ENCODE measurements at places on chromosomes 16 and 17.

DNA sequence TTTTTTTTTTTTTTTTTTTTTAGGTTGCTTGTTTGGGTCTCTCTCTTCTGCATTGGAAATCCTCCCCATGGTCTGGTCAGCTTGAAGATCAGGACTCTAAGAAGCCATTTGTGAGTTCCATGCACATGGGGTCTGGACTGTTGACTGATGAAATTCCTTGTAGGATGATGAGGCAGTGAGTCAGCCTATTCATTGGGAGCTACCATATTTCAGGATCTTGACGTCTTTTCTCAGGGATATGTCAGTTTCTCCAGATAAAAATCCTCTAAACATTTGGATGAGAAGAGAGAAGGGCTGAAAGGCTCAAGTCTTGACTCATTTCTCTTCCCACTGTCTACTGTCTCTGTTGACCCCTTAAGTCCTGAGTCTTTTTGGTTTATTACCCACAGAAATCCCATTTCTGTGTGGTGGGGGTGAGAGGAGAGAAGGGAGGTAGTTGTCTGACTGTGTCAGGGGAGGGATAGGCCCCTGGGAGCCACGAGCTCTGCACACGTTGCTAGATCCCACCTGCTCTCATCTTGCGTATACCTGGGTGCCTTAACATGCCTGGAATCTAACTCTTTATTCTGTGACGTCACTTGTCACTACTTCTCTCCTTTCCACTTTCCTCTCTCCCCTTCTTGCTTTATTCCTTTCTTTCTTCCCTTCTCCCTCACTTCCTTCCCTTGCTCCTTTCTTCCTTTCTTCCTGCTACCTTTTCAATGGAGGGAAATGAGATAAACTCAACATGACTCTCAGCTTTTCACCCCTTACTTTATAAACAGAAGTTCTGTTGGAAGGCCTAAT, 333.1 kb upstream of the XYLT1 start:
- no peak for DNase-seq

DNA sequence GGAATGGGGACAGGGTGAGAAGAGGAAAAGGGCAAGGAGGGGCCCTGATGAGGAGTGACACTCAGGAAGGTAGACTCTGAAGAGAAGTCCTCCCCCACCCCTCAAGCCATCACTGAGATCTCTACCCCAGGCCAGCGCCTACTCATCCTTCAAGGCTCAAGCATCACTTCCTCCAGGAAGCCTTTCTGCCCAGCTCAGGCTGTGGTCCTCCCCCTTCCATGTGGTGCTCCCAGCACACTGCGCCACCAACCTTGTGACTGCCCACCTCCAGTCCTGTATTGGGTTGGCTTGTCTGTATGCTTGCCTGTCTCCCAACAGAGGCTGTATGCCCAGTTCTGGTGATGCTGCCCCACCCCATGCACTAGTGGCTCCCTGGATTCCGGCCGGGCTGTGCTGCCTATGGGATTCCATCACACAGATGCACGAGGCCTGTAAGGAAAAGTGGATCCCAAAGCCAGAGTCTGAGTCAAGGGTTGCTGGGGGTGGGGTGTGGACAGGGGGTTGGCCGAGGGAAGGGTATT, 19.8 kb upstream of the ZFP90 start:
- DNase-seq, result no peak

DNA sequence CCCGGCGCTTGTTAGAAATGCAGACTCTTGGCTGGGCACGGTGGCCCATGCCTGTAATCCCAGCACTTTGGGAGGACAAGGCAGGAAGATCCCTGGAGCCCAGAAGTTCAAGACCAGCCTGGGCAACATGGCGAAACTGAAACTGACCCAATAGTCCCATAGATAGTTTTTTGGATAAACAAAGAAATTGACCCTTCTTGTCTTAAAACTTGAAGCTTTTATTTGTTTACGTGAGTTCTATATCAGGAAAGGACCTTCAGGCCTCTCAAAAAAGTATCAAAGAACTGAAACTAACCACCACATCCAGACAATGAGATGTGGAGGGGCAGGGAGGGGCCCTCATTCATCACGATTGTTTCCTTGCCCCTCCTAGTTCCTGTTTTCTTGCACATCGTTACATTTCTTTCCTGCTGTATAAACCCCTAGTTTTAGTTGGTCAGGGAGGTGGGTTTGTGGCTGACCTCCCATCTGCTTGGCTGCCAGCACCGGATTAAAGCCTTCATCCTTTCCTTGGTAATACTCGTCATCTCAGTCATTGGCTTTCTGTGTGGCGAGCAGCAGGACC, 29.9 kb upstream of the PRM1 start:
- DNase-seq, result no peak

DNA sequence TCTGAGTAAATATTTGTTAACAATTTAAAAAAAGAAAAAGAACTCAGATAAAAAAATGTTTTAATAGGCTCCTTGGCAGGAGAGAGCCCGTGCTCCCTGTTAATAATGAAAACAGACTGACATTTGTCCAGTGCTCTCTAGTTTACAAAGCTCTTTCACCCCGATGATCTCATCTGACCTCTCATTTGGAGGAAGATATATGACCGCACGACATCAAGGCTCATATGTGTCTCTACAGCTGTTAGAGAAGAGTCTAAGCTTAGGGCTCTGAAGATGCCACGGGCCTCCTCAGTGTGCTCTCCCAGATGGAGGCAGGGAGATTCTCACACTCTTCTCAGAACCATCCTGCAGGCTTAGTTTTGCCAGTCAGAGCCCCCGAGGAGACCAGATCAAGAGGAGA, 280.8 kb upstream of the IRX5 start:
- DNase-seq, result no peak

GRCh38 chr17:81925860-81926450, 1.6 kb downstream of the MAFG start:
- DNase-seq, result no peak

DNA sequence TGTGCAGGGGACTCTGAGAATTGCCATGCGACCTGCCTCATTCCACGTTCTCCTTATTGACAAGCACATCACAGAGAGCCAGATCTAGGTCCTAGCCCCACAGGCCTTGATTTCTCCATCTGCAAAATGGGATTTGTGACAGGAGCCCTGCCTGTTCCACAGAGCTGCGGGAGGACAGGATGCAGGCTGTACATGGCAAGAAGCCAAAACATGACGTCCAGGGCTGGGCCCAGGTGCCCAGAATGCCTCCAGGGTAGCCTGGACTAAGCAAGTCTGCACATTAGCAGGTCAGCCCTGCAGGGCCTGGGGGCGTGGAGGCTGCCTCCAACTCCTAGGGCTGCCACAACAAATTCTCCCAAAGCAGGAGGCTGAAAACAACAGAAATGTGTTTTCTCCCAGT, 235.7 kb upstream of the SDK2 start:
- no peak for DNase-seq

- DNase-seq, result no peak
These were observed 182.2 kb upstream of the CPHXL start for GRCh38 chr16:75908331-75909117.

- DNase-seq, result no peak
These were observed 101.8 kb upstream of the TNRC6C start for GRCh38 chr17:77856551-77857305.

DNA sequence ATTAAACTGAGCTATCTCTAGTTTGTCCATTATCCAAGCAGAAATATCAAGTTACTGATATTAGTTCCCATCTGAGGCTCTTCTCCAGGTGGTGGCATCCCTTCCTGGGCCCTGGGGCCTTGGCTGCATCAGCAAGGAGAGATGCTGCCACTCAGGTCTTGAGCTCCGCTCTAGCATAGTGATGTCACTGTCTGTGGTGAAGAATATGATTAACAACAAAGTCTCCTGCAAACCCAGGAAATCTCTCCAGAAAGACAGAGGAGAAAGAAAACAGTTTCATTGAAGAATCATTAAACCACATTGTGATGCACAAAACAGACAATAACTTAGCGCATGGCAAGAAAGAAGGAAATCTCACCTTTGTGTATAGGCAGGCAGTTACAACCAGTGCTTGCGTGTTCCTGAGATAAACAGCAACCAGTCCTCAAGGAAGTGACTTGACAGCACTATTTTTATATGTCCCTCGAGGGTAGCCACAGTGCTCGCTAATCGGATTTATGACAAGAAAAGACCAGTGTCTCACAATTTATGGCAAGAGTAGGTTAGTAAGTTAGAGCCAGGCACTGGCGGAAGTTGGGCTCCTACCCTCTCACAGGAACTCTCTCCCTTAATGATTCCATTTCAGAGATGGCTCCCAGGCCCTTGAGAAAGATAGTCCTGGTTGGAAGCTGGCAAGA, 151.1 kb downstream of the AHSP start:
- no peak for DNase-seq

- DNase-seq, result no peak
These were observed 107.6 kb upstream of the MED13 start for GRCh38 chr17:62172492-62173291.

GRCh38 chr17:36509272-36509985, 22.9 kb downstream of the ZNHIT3 start:
- no peak for DNase-seq

DNA sequence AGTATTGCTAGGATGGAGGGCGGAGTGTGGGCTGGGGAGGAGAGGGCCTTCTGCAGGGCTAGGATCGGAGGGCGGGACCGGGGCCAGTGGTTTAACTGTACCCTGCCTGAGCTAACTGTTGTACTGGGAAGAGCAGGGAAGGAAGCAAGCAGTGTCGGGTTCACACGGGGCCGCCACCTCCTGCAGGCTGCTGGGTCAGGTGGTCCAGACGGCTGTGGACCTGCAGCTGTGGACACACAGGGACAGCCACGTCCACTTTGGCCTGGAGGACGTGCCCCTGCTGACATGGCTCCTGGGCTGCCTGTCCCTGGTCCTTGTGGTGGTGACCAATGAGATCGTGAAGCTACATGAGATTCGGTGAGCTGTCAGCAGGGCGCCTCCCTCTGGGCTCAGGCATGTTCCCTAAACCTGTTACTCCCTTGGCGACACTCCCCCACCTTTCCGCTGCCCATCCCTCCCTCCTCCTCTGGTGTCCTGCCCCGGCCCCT, 16.6 kb downstream of the CASKIN2 start:
- no peak for DNase-seq

DNA sequence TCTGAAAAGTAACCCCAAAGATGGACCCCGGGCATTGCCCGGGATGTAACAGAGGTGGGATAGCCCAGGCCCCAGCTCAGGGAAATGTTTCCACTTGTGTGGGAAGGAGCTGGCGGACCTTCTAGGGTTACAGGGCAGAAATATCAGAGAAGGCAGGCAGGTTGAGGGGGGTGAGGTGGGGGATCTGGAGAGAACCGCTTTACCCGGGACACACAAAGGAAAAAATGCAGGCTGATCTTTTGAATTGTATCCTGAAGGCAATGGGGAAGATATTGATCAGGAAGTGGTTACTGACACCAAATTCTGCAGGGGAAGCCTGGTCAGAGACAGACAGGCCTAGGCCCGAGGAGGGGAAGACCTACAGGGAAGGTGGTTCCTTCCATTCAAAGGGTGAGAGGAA, 3.5 kb downstream of the SLC47A1 start:
- DNase-seq, result no peak

GRCh38 chr16:84380405-84380804, 12.1 kb downstream of the ATP2C2 start:
- no peak for DNase-seq

- no peak for DNase-seq
These were observed 25.6 kb downstream of the ITGB3 start for GRCh38 chr17:47279062-47279801.

- DNase-seq, result no peak
These were observed 26.5 kb upstream of the SPNS3 start for GRCh38 chr17:4407216-4407615.

- DNase-seq, result no peak
These were observed 22.9 kb downstream of the CRAMP1 start for GRCh38 chr16:1635070-1635469.

DNA sequence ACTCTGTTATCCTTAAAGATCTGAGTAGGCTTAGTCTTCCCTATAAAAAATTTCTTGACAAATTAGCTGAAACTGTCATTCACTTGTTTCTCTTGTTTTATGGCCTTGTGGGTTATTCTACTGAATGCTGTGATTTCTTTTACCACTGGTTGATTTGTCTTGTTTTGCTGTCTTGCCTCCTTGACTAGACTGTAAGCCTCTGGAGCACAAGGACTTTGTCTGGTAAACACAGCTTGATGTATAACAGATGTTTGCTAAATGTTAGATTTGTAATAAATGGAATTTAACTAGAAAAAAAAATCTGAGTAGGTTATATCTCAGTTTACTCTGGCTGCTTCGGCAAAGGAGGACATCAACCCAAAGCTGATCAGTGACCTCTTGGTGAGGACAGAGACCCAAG, 21.6 kb downstream of the VAC14 start:
- DNase-seq, result no peak

DNA sequence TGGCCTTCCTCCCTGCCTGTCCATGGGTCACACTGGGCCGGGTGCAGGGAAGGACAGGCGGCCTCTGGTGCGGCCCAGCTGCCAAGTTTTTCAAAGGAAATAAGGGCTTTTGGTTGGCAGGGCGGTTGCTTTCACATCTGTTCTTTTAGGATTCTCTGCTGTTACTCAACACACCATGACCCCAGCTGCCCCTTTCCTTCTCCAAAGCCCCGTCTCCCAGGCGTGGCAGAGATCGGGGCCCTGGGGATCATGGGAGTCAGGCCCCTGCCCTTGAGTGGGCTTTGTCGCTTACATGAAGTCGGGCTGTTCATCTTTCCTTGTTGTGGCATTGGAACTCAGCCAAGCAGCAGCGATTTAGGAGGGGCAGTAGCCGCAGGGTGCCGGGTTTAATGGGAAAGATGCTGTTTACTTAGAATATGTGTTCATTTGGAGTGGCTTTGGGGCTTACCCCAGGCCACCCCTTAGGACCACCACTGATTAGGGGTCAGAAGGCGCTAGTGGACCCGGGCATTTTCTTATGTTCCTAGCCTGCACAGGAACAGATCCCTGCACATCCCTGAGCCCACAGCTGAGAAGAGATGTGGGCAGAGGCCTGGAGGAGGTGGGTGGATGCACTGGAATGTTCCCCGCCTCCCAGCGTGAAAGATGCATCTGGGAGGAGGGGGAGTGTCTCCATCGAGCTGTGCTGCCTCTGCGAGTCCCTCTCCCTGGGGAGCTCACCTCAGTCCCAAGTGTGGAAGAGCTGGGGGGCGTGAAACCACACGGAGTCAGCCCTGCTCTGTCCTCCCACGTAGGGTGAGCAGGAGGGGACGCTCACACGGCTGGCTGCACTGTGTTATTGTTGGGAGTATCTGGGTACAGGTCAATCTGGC, 6.8 kb upstream of the ADCY7 start:
- DNase-seq, result no peak

- no peak for DNase-seq
These were observed 53.1 kb downstream of the FOXL1 start for GRCh38 chr16:86631444-86631843.
